ENCODE measurements at places on chromosomes 7 and 10.

DNA sequence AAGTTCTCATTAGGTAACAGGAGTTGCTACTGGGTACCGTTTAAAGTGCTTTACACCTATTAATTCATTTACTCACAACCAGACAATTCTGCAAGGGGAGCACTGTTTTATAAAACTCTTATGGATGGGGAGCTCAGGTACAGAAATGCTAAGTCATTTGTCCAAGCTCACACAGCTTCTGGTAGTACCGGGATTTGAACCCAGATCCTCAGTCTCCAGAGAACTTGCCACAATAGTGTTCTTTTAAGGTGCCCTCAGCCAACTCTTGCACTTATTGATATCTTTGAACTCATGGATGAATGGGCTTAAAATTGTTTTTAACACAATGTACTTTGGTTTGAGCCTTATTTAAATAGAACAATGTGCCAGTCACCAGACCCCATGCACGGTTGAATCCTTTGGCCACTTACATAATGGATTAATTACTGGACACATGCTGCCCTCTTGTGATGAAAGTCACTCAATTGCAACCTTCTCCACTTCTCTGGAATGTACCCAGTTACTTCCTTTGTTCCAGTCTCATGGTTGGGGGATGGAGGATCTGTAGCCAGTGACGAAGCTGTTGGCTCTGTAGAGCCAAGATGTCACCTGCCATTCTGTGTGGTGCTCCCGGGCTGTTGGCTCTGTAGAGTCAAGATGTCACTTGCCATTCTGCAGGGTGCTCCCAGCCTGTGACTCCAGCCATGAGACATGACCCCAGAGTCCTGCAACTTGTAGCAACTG lies 65.6 kb downstream of the NOD1 start:
- DNase-seq: no peak

DNA sequence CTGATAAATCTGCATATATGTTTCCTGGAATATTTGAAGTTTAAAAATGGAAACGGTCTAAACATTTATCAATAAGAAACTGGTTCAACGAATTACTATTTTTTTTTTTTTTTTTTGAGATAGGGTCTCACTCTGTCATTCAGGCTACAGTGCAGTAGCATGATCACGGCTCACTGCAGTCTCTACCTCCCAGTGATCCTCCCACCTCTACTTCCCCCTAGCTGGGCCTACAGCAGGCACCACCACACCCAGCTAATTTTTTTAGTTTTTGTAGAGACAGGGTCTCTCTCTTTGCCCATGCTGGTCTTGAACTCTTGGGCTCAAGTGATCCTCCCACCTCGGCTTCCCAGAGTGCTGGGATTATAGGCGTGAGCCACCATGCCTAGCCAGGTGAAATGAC lies 68.3 kb downstream of the UBE2H start:
- no peak for DNase-seq

DNA sequence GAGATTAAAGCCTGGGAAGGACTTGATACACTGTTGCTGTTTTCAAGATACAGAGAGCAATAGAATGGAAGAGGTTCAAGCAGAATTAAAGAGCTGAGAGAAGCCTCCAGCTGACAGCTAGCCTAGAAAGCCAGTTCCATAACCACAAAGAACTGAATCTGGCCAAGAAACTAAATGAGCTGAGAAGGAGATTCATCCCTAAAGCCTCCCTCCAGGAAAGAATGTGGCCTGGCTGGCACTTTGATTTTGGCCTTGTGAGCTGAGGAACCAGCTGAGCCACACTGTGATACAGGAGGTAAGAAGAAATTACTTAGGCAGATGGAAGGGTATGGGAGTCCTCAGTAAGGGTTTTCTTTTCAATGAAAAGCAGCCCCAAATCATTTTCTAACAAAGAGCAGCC lies 324.1 kb downstream of the PHF14 start:
- no peak for DNase-seq

GRCh38 chr10:33569702-33570101 lies 235.2 kb upstream of the NRP1 start:
- no peak for DNase-seq

- no peak for DNase-seq
Measured at GRCh38 chr7:45582136-45582749, 8.1 kb downstream of the ADCY1 start.

DNA sequence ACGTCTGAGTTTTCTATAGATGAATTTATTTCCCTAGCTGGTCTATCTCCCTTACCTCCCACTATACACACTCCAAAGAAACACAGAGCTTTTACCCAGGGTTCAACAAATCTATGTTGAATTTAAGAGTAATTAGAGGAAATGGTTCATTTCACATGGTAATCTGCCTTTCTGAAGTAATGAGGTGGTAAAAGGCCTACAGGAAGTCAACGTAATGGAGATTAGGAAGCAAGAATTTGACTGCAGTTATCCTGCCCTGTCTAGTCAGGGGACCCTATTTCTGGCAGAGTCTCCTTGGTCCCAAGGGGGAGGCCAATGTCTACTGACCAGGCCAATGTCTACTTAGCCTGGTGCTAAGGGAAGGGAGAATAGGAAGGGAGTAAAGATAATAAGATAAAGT lies 21.4 kb upstream of the SIRT1 start:
- DNase-seq: no peak

DNA sequence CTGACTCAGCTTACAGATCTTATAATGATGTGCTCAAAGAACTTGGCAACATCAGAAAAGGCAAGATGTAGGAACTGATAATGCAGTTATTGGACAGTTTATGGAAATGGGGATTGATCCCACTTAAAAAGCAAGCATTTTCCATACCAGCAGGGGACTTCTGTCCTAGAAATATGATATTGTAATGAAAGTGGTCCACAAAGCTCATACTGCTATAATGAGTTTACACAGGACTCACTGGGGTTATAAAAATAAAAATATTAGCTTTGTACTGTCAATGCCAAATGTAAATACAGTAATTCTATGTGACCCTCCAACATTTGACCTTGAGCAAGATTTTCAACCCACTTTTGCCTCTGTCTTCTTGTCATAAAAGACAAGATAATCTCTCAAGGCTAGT lies 145.5 kb upstream of the SEM1 start:
- DNase-seq: no peak

GRCh38 chr7:28065308-28065707 lies 115.3 kb downstream of the JAZF1 start:
- no peak for DNase-seq

- no peak for DNase-seq
Measured at GRCh38 chr7:102967798-102968197, 55.0 kb downstream of the LRRC17 start.

All from GM12892 (cell line).